Astrocyte (in vitro differentiated cells and primary cell): ENCODE measurements at places on chromosomes 1 and 21. TPM values are rescaled to one million over a fixed set of nuclear protein-coding genes. Genes with fewer than 3 reads are reported as not detected.

DNA sequence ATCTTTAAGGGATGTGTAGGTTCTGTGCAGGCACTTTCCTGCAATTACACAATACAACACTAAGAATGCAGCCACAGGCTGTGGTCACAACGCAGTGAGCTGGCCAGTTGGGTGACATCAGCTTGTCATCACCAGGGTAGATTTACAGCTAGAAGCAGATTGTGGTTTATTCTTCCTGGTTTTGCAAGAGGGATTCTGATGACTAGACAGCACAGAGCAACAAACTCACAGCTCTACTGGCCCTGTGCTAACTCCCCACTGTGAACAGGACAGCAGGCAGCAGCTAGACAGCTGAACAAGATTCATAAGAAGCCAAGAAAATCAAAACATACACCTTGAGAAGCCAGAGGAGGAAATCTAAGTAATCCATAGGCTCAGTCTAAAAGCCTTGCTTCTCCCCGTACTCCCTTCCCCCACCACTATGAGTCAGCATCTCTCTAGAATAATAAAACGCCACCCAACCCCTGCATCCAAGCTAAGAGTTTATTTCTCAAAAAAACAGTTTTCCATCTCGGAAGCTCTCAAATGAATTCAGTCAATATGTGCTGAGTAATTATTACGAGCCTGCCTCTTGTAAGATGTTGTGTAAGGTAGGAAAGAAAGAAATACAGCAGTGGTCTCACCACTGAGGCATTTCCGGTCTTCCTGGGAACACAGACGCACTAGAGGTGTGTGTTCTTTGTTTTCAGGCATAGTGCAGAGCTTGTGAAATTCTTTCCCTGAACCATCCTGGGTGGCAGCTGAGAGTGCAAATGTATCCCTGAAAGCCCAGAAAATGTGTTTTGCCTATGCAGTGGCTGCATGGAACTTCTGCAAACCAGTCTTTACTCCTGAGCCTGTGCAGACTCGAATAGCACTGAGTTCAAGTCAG lies 162.8 kb downstream of the NTPCR start:
- peak; percentile 100 for DNase-seq

DNA sequence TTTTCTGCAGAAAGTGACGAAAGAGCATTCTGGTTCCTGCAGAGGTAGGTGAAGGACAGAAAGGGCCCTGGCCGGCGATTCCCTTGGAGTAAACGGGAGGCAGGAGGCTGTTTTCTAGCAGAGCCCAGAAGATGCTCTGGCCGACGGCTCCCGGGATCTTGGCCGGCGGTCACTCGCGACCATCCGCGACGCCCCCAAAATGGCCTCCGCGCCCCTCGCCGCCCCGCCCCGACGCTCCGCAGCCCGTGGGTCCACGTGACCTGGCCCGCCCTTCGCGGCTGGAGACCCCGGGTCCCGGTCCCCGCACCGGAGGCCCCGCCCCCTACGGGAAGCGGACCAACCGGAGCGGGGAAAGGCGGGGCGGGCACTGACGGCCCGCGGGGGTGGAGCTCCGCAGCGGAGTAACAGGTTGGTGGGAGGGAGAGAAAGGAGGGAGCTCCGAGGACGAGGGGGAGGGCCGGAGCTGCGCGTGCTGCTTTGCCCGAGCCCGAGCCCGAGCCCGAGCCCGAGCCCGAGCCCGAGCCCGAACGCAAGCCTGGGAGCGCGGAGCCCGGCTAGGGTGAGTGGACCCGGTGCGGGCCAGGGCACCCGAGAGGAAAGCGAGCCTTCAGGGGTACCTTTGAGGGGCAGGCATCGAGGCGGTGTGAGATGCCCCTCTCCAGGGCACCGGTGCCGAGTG lies at the start of gene CGN:
CGN (plus strand) TSS at position 431 of the 679 bp plus-strand sequence. CDS start 7,133 bp downstream, outside the sequence.
- DNase-seq = peak; percentile 59

GRCh38 chr1:164609089-164609488 lies 50.1 kb downstream of the PBX1 start:
- no peak for DNase-seq

DNA sequence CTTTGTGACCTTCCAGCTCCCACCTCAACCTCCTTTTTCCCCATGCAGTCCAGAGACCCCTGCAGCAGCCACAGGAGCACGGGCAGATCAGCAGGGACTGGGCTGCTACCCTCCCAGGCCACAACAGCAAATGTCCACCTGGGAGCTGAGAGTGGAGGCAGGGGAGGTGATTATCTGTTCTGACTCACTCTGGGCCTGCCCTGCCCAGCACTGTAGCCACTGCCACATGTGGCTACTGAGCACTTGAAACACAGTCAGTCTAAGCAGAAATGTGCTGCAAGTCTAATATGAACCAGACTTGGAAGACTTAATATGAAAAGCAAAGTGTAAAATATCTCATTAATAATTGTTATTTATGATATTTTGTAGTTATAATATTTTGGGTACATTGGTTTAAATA lies 148.9 kb upstream of the VANGL1 start:
- DNase-seq = peak; percentile 64

DNA sequence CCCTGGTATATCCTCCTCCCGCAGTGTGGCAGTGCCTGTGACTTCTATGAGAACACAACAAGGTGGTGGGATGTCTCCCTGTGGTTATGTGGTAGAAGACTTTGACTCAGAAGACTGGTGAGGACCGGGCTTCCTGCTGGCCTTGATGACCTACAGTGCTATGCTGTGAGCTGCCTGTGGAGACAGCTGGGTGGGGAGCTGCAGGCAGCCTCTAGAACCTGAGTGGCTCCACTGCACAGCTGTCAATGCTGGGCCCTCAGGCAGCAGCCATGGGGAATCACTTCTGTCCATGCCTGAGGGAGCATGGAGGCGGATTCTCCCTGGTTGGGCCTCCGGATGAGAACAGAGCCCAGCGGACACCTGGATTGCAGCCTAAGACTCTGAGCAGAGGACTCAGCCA lies 14.9 kb downstream of the SLC1A7 start:
- DNase-seq = no peak

DNA sequence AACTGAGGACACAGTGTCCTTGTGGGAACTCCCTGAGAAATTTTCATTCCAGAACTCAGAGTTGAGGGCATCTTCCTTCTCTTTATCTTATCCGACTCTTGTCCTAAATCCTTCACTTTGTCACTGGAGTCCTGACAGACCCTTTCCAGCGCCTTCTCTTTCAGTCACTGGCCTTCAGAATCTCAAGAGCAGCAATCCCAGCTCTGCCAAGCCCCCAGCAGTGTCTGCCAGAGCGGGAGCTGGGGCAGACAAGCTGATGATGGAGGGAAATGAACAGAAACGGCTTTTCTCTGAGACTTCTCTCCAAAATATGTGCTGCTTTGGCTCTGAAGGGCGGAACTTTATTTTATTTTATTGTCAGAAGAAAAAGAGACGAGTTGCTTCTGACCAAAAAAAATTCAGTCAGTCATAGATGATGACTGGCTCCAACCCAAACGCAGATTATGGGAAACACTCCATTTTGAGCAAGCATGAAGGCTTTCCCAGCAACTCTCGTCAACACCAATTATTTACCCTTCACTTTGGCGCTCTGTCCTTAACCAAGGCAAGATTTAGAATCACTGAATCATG lies 32.2 kb downstream of the MIS18A start:
- DNase-seq = no peak

- peak; percentile 91 for DNase-seq
Measured at GRCh38 chr1:115595279-115596079, 46.3 kb upstream of the VANGL1 start.

DNA sequence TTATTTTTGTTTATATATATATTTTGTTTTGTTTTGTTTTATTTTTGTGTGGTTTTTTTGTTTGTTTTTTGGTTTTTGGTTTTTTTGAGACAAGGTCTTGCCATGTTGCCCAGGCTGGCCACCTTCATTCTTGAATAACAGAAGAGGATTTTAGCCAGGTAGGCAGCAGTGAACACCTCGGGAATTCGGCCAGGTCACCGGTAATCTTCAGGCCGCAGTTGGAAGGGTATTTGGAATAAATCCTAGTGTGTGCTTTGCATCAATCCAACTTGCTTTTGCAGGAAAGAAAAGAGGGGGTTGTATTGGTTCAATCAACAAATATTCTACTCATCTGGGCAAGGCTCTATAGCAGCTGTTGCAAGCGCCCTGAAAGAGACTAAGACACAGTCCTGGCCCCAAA lies 53.9 kb downstream of the MT1HL1 start:
- DNase-seq = no peak

Gene MMP23B
- 40.1 and 40.7 TPM in 2 replicates for total RNA-seq

Gene OR2W3
- 4.0 and 5.9 TPM in 2 replicates for total RNA-seq

Gene PLPPR5
- total RNA-seq = 0.09 and 0.12 TPM in 2 replicates

Gene MAB21L3
- 0.34 and 0.38 TPM in 2 replicates for total RNA-seq

Gene TSPEAR
- not detected in 2 replicates for total RNA-seq

Gene ADARB1
- total RNA-seq = 18.4 and 25.8 TPM in 2 replicates
